CMK (cell line): ENCODE measurements at places on chromosomes 3 and 15.

GRCh38 chr15:77179541-77179998, 108.7 kb upstream of the TSPAN3 start:
- no peak for DNase-seq

DNA sequence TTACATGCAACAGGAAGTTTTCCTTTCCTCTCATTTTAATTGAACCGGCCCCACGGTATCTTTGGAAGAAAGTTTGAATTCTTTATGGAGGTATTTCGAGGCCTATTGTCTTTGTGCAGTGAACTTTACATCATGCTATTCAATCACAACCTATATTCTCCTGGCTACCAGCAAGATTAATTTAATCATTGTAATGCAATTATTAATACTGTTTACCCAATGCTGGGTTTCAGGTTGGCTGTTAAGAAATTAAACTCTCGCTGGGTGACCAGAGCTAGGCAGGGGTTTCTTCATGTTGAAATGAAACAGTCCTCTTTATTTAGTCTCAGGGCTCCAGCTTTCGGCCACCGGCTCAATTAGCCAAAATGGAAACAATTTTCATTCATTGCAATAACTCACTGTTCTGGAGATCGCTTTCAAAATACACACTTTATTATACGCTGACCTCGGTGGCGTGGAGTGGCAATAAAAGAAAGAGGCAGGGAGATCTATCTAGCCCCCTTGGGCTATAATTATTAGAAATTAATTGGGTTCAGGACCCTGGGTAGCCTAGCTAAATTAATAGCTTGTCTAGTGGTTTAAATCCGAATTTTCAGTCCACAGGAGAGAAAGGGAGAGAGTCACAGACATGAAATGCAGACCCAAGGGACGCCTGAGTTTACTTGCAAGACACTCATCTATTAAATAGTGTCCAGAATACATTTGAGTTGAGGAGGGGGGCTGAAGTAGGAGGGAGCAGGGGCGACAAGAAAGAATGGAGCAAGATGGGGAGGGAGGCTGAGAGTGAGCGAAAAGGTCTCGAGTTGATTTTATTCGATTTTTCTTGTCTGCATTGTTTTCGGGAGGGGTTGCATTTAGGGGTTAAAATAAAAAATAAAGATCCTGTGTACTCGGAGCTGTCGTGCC, 3.9 kb upstream of the MECOM start:
- no peak for DNase-seq

DNA sequence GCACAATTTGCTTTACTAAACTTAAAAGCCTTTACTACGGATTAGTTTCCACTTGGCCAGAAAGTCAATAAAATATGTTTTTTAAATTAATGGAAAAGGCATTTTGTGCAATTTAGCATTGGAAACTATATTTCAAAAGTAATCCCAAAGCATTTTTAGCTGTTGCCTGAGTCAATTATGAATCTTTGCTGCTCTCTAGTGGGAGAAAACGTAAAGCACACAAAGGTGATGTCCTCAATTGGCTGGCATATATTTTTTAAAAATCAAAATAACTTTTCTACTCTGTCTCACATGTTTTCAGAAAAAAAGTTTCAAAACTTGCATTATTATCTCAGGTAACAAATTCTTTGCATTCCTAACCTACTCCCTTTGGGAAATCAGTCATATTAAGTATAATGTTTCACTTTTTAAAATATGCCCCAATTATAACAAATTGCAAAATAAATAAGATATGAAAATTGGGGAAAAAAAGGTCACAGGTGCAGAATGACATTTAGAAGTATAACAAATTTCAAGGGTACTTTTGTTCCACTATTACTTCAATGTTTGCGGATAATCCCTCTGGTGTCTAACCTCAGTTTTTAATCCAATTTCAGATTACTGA, 47.2 kb upstream of the TEX55 start:
- DNase-seq: no peak

DNA sequence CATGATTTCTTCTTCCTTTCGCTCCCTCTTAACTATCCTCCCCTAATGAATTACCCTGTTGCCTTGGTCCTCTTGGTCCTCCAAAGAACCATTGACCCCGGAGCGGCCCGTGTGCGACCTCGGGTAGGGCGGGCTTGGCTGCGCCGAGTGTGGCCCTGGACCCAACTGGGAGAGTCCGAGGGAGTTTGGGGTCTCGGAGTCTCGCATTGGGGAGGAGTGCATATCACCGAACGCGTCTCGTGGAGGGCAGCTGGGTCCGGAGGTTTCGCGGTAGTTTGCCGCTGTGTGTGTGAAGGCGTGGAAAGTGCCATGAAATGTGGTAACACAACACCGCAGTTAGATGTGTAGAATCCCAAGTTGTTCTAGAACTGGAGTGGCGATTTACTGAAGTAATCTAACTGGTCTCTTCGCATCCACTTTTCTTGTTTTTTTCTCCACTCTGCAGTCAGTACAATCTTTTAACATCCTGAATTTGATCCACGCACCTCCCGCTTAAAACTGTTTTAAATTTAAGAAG, 363 bp downstream of the GTF2E1 start:
- DNase-seq: no peak

- no peak for DNase-seq
Measured at GRCh38 chr3:4359805-4360502, 56.8 kb downstream of the SETMAR start.
